Suprapubic skin (tissue), 4 donors: ENCODE measurements at places on chromosomes 2 and 18.

DNA sequence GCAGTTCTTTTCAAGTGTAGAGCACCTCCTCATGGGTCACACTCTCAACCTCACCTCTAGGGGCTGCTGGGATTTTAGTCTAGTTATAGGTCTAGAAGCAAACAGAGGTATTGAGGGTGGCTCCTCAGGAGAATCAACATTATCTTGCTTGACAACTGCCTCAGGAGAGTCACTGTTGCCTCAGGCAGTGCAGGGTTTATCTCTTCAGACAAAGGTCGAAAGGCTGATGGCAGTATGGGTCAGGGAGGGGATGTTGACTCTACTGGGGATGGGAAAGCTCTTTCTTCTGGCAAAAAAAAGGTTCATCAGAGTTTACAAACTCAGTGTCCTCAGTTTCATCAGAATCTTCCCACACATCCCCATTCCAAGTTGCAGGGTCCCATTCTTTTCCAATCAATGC, 24.0 kb downstream of the DTNA start:
- no peak for DNase-seq

DNA sequence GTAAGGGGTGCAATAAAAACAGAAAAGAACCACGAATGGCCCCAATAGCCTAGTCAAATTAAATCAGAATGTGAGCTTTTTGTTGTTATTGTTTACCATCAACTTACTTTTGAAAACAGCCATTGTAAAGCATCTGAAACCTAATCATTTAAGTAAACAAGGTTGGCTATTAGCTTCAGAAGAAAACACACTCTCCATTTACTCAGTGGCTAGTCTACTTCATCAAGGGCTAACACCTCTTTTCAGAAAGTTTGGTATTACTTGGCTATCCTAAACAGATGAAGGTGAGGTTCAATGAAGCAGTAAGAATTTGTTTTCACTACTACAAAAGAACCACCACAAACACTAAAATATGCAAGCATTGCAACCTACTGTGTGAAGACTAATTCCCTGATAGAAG, 398.0 kb downstream of the CDH2 start:
- DNase-seq: no peak

DNA sequence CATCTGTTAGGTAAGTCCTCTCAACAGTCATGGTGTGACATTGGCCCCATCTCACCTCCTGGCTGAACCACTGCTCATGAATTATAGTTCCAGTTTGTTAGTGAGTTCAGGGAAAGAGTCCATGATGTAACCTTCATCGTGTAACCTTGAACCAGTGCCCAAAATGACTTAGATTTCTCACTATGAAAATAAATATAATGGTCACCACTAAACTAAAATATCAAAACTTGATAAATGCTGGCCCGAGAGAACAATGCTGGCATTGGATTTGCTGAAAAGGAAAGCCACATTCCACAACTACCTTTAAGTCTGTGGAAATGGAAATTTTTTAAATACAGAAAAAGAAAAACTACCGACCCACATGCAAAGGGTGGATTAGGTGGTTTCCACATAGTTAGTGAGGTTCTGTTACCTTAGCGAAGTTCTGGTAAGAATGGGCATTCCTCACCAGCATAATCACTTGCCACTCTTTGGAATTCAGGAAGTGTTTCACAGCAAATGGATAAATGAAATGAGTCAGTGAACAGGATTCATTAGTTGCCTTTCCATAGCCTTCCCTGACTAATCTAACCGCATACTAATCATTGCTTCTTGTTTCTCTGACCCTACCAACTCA, 133.9 kb upstream of the CTAGE1 start:
- no peak for DNase-seq

GRCh38 chr2:191864628-191865374, 17.9 kb upstream of the CAVIN2 start:
- no peak for DNase-seq

DNA sequence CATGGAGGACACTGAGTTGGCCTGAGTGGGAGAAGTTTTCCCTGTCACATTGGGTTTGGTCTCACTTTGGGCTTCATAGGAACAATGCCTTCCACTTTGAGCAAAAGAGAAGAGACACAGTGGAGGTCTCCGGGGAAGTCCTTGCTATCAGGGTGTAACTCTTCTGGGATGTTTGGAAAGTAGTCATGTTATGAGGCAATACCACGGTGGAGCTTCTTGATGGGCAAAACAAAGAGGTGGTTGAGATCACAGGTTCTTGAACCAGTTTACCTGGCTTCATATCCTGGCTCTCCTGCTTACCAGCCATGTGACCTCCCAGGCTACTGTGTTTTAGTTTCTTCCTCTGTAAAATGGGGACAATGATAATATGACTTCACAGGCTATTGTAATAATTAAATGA, 478.6 kb downstream of the SLC4A3 start:
- no peak for DNase-seq

DNA sequence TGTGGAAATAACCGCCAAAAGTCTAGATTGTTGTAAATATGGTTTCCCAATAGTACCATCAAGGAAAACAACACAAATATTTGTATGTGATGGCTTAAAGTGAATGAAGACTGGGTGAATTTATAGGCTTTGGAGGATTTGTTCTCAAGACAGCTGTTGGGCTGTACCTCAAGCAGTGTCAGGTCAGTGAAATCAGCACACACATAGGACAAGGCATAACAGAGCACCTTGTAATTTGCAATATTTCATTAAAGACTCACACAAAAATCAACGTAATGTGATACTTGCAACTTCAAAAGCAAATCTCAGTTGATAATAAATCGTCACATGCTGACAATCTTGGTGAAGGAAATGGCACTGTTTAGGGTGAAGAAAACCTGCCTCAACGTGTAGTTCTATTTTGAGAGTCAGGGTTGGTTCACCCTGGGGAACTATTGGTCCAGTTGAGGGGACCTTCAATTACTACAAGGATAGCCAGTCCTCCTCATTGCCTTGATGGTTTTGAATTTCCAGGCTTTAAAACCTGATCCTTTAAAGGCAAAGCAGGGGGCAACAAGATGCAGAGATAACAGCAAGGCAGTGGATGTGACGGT, 126.8 kb upstream of the ST6GAL2 start:
- DNase-seq: no peak

GRCh38 chr2:10454505-10454904, 6.4 kb upstream of the ODC1 start:
- no peak for DNase-seq

DNA sequence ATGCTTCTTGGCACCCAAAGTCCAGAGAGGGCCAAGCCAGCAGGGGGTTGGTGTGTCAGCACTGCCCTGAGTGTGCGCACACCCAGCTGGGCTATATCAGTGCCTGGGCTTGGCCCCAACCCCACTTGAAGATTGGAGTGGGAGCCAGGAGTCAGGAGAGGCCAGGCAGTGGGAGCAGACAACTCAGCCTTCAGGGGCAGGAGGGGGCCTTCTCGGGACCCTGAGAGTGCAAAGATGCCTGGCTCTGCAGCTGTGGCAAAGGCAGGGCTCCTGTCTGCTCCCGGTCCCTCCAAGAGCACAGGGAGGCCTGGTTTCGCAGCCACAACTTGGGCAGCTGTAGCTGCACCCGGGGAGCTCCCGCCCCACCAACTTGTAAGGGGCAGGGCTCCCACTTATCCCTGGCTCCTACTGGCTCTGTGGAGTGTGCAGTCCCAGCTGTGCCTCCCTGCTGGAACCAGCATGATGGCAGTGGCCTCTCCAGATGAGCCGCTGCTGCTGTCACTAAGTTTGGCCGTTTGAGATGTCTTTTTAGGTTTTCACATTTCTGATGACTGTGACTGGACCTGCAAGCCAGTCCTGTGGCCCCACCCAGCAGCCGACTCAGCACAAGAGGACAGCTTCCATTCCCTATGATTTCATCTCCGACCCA, 148.8 kb upstream of the HS6ST1 start:
- DNase-seq: peak; percentile 45

- DNase-seq: no peak
These were observed 57.0 kb downstream of the EFR3B start for GRCh38 chr2:25098670-25099486.

DNA sequence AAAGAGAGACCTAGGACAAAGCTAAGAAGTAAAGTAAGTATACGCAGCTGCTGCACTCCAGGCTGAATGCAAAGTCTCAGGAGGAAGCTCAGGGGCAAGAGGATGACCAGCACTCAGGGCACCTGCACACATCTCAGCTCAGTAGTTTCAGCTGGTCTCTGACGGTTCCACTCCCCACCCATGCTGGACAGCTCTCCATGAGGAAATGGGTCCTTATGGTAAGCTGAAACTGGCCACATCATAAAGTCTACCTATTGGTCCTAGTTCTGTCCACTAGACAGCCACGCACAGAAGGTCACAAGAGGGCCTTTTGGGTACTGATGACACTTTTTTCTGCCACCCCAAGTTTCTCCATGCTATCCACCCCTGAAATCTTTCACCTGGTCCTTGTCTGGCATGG, 215.3 kb downstream of the TTC32 start:
- DNase-seq: no peak

GRCh38 chr2:122236152-122236874, 480.9 kb downstream of the TSN start:
- DNase-seq: no peak

- DNase-seq: no peak
These were observed 154.4 kb upstream of the TWIST2 start for GRCh38 chr2:238693337-238694093.

- DNase-seq: no peak
These were observed 22.8 kb downstream of the ANO7 start for GRCh38 chr2:241211276-241211675.

DNA sequence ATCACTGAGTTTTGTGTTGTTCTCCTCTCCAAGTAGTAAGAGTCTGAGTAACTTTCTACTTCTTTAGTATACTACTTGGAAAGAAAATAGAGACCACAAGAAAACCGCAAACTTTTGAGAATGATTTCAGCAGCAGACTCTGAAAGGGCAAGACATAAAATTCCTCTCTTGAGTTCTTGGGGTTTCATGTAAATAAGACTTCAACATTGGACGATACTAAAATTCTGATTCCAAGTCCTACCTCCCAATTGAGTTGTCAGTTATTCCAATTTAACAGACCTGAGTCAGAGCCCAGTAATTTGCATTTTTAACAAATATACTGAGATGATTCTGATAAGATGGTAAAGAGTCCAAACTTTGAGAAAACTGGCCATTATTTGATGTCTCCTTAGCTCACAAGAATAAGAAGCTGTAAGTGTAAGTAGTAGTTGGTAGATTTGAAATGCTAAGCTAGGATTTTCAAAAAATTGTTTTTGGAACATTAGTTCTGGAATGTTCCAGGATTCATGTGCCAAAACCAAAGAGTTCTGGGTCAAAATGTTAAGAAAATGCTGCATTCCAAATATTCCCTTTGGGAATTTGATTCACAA, 261.6 kb upstream of the SPOPL start:
- no peak for DNase-seq

GRCh38 chr2:77484026-77484425, 38.1 kb downstream of the LRRTM4 start:
- no peak for DNase-seq

DNA sequence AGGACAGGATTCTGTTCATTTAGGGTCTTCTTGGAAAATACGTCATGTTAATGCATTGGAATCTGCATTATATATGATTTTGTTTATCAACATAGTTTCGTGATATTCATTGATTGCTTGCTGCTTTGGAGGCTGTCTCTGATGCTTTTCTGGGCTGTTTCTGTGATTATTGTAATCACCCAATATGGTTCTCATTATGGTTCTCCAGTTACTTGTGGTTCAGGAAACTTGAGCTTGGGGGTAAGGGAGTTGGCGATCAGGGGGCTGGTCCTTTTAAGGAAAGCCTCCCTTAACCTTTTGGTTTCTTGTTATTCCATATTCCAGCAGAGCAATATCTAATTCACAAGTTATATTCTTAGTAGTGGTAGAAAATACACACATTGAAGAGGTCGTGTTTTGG, 17.4 kb upstream of the STON1 start:
- DNase-seq: no peak

DNA sequence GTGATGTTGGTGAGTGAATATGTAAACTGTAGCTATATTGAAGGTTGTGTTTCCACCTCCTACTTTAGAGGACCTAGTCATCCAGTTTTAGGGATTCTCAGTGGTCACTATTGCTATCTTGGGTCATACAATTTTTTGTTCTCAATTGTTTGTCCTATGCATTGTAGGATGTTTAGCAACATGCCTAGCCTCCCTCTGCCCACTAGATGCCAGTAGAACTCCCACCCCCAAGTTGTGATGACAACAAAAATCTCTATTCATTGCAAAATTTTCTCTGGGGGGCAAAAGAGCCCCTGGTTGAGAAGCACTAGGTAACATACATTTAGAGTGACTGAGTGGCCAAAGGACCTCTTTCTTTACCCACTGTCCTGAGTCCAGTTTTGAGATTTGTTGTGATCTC, 87.3 kb downstream of the LRRTM4 start:
- DNase-seq: no peak

DNA sequence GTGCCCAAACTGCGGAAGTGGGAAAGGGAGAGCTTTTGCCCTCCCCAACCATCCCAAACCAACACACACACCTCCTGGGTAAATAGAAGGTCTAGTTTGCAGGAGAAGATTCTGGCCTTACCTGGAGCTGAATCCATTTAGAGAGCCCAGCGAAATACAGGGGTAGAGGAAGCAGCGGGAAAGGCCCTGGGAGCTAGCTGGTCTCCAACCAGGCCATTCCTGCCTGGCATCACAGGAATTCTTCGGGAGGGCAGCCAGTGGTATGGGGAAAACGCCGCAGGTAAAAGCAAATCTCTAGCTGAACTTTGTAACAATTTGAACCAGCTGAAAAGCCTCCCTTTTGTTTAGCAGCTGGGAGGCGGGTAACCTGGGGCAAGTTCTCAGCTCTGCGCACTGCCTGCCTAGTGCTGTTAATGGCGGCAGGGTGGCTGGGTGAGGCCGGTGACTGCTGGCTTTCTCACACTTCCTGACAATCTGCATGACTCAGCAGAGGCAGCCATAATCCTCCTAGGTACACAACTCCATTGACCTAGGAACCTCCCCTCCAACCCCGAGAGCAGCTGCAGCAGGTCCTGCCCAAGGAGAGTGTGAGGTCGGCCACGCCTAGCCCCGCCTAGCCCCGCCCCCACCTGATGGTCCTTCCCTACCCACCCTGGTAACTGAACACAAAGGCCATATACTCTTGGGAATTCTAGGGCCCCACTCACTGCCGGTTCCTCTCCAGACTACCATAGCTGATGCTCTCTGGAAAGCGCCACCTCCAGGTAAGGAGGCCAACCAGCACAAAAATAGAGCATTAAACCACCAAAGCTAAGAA, 483.8 kb upstream of the REG3G start:
- no peak for DNase-seq

GRCh38 chr2:237546040-237546875, 20.1 kb upstream of the PRLH start:
- no peak for DNase-seq

- DNase-seq: no peak
These were observed 143.1 kb upstream of the GAREM1 start for GRCh38 chr18:32613821-32614220.
